ENCODE measurements at places on chromosomes 2 and 18.

DNA sequence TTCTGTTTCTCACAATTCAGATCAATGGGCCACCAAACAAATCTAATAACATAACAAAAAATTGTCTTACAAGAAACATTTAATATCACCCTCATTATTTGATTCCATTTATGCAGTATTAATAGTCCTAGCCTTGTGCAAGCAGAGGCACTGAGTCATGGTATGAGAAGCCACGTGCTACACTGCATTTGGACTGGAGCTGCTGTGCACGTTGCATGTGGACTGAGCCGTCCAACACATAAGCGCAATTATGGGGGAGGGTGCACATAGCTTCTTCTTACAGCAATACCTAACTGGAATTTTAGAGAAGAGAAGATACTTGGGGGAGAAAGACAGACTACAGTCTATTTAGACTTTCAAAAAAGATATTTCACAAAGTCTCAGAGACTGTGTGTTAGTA is 329.6 kb upstream of the ID2 start:
- no peak for DNase-seq

DNA sequence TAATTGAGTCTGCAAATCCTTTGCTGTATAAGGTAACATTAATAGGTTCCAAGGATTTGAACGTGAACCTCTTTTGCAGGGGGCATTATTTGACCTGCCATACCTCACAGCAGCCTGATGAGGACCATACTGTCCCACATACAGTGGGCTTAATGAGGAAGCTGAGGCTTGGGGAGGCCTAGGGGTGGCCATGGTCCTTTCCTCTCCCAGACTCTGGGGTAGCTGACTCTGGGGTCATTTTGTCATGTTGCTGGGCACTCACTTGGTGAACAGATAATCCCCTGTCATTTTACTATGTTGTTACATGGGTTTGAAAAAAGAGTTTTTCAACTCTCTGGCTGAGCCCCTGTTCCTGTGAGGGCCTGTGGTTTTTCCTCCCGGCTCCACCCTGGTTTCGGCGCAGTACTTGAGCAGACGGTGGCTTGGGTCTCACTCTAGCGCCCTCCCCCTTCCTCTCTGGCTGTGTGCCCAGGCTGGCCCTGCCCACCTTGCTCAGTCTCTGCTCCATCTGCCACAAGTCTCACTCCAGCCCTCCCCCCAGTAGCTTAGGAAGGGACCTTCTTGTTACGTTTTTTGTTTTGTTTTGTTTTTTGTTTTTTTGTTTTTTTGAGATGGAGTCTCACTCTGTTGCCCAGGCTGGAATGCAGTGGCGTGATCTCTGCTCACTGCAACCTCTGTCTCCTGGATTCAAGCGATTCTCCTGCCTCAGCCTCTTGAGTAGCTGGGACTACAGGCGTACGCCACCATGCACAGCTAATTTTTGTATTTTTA is 21.0 kb downstream of the INPP4A start:
- DNase-seq = no peak

DNA sequence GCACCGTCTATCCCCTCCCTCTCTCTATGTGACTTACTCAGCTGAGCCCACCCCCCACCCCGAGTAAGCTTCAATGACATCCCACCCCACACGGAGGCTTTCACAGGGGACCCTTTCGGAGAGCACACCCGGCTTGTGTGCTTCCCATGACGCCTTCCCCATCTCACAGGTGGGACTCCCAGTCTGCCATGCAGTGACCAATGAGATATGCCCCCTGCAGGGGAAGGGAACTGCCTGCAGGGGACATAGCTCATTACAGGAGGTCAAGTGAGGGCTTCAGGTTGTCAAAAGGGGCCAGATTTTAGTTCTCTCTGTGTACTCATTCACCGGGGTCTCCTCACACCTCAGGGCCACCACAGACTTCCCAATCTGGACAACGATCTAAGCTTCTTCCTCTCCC is 112.6 kb downstream of the GAREM1 start:
- DNase-seq = no peak

- DNase-seq = no peak
These were observed 51.8 kb downstream of the PSD4 start for GRCh38 chr2:113225263-113226259.

Measured in stimulated activated CD4-positive, alpha-beta T cell treated with anti-CD3 and anti-CD28 coated beads, Interleukin-15, amount 100 ng/mL, for 1 hour (primary cell).